ENCODE measurements at places on chromosomes 3 and 15.

DNA sequence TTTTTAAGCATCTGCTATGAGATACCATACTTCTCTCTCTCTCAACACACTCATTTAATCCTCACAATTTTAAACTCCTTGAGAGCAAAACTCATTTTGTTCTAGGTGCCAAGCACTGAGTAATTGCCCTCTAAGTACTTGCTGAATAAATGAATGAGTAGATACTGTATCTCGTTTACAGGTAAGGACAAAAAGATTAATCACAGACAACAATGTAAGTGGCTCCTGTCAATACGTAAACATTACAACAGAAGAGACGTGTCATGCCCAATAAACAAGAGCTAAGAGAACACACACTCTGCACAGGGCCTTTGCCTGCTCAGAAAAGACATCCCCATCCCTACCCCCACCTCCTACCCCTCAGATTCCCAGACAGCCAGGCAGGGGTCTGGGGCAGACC lies 59.8 kb downstream of the CHSY1 start:
- no peak for DNase-seq

- DNase-seq, result no peak
Measured at GRCh38 chr15:64780600-64781156, 5.3 kb upstream of the RBPMS2 start.

GRCh38 chr15:36109943-36110658 lies 469.3 kb upstream of the CDIN1 start:
- no peak for DNase-seq

- DNase-seq, result no peak
Measured at GRCh38 chr3:119631516-119631915, 28.9 kb downstream of the POPDC2 start.

GRCh38 chr3:86815880-86816279 lies 175.1 kb downstream of the VGLL3 start:
- DNase-seq, result no peak

- DNase-seq, result no peak
Measured at GRCh38 chr3:169822540-169822939, 9.8 kb upstream of the LRRC34 start.

- DNase-seq, result no peak
Measured at GRCh38 chr15:85007741-85008397, 26.2 kb downstream of the PDE8A start.

DNA sequence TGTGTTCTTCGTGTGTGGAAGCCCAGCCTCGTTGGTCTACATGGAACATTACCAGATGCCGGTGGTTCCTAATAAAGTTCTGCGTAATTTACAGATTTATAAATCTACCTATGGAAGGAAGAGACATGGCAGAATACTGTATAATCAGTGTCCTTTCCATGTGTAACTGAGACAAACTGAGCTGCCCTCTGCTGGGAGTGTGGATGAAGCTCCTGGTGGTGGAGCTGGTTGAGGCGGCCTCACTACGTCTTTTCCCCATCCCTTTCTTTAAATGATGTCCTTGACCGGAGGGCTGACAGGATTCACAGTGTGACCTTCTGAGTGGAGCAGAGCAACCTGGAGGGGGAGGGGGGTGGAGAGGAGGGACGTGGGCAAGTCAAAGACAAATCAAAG lies 267.0 kb upstream of the CHRM5 start:
- no peak for DNase-seq

DNA sequence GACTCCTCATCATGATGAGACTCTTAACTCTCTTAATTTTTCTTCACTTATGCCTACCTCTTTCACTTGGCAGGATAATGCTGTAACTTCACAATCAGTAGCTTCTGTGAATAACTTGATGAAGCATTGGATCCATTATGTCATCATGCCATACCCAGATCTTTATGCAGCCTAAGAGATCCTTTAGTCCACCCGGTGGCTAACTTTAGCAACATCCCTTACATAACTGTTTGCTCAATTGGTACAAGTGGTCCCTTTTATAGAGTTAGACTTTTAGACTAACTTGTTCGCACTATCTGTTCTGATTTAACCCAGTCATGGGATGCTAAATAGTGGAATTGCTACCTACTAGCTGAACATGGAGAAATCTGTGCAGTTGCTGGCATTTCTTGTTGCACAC lies 184.5 kb downstream of the USP13 start:
- no peak for DNase-seq

DNA sequence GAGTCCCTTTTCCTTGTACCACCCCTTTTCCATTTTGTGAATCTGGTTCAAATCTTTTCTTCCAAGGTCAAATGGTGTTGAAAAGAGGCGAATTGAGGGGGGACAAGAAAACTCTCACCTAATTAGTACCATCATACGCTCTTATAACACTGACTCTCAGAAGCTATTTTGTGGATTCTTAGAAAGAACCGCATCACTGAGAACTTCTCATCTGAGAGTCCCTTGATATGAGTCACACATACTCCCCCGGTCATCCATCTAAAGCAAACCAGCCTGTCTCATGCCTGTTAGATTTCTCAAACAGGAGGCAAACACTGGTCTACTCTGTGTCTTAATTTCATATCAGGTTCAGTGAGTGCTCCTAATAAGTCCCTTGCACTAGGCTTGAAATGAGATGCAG lies 76.5 kb upstream of the SPRED1 start:
- no peak for DNase-seq

DNA sequence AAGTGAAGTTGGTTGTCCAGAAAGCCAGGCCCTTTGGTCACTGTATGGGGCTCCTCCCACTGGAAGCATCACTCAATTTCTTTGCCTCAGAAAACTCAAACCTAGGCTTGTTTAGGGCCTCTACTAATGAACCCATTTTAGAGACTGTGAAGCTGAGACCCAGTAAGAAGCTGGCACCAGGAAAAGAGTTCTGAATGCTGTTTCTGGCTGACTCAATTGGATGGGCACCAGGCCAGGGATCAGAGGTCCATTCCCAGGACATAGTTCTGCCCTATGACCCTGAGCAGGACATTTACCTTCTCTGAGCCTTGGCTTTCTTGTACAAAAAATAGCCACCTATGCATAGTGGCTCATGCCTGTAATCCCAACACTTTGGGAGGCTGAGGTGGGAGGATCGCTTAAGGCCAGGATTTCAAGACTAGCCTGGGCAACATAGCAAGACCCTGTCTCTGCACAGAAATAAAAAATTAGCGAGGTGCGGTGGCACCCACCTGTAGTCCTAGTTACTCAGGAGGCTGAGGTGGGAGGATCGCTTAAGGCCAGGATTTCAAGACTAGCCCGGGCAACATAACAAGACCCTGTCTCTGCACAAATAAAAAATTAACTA lies 30.6 kb downstream of the CD276 start:
- DNase-seq, result no peak

DNA sequence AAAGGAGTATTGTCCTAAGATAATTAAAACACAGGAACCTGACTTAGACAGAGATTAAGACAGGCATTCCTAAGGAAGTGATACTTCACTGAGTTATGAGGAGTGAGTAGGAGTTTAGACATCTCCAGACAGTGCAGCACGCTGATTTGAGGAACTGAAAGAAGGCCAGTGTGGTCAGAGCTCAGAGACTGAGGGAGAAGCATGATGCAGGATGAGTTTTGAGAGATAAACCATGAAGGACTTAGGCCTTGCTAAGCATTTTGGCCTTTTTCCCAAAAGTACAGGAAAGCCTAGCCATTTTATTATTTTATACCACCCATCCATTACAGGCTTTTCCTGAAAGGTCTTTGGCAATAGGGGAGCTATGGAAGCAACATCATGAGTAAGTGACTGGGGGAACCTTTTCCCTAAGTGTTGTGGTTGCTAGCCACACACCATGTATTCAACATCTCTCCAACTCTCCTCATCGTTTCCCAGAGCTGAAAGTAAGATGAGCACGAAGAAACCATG lies 375.6 kb upstream of the TPRG1 start:
- no peak for DNase-seq

DNA sequence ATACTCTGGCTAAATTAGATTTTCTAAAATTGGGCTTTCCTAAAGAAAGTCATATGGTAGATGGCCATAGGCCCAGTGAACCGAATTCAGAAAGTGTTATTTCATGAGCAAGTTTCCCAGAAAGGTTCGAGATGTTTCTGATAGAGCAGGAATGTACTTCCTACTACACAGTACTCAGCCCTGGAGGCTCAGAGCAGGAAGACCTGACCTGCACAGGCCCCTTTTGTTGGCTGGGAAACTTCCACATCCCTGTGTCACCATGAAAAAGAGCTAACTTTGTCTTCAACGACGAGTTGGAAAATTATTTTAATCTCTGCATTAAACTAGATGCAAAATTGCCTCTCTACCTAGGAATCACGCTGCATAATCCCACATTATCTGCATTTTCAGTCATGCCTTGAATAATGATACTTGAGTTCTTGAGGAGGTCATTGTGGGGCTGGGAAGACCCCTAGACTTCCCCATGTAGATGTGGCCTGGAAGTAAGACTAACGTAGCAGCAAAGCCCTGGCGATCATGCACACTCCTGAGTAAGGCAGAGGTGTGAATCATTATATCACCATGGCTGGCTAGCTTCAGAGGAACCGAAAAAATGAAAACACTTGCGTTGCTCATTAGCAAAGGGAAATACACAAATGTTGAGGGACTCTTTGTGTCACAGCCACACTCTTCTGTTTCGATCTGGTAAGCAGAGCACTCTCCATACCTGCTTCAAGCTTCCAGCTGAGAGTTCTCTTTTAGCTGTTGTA lies 47.1 kb downstream of the CMTM7 start:
- no peak for DNase-seq

- no peak for DNase-seq
Measured at GRCh38 chr3:117477214-117477755, 767.7 kb downstream of the TUSC7 start.

DNA sequence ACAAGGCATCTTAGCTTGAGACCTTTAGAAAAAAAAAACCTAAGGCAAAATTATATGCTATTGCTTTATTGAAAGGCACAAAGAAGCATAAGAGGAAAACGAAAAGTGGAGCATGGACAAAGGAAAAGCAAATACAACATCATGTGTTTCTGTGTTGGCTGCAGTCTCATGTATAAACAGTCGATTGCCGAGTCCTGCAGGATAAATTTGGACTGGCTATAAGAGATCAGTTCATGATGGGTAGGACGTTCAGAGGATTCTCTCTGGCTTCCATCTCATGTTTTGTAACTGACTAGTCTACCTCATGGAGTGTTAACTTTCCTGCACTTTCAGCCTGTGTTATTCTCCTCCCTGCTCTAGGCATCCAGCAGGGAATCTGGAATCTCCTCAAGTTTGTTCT lies 21.9 kb upstream of the CCDC50 start:
- DNase-seq, result no peak

DNA sequence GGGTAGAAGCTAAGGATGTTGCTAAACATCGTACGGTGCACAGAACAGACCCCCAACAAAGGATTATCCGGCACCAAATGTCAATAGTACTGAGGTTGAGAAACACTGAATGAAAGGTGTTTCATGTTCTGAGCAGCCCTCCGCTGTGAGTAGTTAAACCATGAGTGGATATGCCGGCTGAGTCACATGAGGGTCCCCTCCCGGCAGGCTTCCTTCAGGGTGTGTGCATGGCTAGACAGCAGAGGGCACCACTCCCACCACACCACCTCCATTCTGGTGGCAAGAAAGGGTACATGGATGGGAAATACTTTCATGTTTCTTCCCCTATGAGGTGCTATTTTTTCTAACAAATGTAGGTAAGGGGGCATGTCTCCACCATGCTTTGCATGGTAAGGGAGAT lies 128.3 kb upstream of the SEMA6D start:
- no peak for DNase-seq

DNA sequence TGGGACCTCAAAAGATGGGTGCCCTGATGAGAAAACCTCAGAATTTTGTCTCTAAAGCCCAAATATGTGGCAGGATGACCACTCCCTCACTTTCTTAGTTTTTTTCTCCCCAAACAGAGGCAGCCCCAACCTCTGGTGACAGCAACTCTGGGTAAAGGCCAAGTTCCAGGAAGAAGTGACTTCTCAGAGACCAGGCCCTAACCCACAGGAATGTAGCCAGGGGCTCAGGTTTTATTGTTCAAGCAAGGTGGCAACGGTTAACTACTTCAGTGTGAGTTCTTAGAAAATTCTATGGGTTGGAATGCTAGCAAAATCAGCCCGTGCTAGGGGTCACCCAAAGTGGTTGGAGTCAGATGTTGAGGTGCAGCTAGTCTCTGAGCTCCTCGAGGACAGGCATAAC lies 5.1 kb upstream of the DNAJA4 start:
- DNase-seq, result no peak

DNA sequence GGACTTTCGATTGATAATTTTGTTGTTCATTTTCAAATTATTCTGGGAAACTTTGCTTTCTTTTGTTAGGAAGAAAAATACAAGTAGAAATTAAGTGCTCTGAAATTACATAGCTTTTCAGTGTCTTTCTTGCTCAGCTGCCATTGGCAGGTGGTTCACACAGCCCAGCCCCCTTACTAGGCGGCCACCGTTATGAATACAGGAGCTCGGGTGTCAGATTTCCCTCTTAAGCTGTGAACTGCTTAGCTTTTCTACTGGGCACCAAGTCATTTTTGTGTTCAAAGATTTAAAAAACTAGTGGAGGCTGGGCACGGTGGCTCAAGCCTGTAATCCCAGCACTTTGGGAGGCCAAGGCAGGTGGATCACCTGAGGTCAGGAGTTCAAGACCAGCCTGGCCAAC lies 55.2 kb downstream of the HMG20A start:
- no peak for DNase-seq

GRCh38 chr15:85710340-85710842 lies 84.3 kb downstream of the KLHL25 start:
- no peak for DNase-seq

GRCh38 chr15:41930221-41930866 lies 36.5 kb upstream of the SPTBN5 start:
- no peak for DNase-seq

- DNase-seq, result no peak
Measured at GRCh38 chr15:68330416-68330815, 52.9 kb downstream of the FEM1B start.

DNA sequence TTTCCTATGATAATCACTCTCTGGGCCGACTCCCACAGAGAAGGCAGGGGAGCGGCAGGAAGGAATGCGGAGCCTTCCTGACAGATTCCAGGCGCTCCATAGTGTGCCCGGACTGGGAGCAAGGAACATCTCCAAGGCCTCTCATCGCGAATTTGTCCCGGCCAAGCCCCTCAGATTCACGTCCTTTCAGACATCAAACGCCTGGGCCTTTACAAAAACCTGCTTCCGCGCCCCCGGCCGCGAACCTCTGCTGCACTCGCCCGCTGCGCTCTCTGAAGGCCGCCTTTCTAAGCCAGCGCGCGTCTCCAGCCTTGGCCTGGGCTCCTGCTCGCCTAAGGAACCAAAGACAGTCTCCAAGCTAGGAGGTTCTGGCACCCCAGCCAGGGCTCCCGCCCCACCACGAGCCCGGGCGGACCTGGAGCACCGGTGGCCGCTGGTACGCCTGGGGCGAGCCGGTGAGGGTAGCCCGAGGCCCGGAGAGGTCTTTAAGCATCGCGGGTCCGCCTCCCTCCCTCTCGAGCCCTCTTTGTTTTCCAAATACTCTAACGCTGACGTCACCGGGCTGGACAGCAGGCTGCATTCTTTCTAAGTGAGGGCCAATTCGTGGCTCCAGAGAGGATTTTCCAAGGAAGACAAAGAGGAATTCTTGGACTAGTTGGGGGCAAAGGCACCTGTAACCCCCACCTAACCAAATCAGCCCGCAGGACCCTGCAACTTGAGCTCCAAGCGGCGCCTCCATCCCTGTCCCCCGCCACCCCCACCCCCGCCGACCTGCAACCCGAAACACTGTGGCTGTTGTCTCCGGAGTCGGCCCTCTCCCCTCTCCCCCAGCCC lies 759 bp downstream of the AMOTL2 start:
- DNase-seq, result no peak

Measured in activated CD8-positive, alpha-beta memory T cell treated with anti-CD3 and anti-CD28 coated beads for 48 hours (primary cell).